Small intestine (tissue), 16 donors: ENCODE measurements at places on chromosomes 11 and 22.
A peak's percentile ranks its signal among the peaks of the same experiment; 100 is the strongest.

DNA sequence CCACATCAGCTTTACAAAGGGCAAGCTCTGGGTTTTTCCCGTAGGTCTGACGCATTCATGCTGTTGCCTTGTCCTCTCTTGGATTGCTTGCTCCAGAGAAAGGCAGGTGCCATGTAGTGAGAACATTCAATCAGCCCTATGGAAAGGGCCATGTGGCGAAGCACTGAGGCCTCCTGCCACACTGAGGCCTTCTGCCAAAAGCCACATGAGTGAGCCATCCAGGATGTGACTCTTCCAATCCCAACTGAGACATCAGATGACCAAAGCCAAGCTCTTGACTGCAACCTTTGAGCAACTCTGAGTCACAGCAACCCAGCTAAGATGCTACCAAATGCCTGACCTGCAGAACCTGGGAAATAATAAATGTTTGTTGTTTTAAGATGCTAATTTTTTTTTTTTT is 9.0 kb upstream of the PANX3 start:
- DNase-seq, result no peak

DNA sequence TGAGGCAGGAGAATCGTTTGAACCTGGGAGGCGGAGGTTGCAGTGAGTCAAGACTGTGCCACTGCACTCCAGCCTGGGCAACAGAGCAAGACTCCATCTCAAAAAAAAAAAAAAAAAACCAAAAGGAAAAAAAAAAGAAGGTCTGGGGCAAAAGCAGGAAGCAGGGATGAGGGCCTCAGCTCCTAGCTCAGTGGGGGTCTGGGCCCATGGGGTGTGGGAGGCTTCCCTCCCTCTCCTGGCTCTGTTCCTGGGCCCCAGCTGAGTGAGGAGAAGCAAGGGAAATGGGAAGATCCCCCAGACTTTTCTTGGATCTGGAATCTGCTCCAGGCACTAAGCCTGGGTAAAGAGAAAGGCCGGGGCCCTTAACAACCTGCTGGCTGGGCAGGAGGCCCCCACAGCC is 8.9 kb downstream of the CHRM1 start:
- DNase-seq, result no peak

GRCh38 chr11:10728789-10729472 is 22.1 kb upstream of the CTR9 start:
- peak; percentile 33 for DNase-seq

- DNase-seq, result no peak
These were observed 358.2 kb downstream of the MN1 start for GRCh38 chr22:27443306-27443705.

GRCh38 chr22:29765905-29766631 is 739 bp downstream of the ZMAT5 start:
- DNase-seq, result peak; percentile 74

GRCh38 chr11:48099916-48100446 is 116.6 kb upstream of the OR4B1 start:
- no peak for DNase-seq

GRCh38 chr11:12182302-12182675 is 71.9 kb downstream of the MICAL2 start:
- no peak for DNase-seq

DNA sequence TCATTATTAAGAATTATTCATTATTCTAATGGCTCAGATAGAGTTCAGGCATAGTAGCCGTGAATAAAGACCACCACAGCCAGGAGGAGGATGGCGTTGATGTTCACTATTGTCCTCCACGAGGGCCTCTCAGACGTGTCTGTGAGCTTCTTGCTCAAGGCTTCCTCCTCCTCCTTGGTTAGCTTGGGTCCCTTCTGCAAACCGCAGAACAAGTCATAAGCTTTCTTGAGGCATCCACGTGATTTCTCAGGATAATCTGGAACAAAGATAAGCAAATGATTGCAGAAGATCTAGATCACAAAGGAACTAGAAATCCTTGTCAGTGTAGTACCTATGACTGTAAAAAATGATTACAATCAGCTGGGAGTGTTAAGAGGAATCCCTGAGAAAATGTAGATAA is 13.6 kb upstream of the RFPL2 start:
- DNase-seq, result no peak

DNA sequence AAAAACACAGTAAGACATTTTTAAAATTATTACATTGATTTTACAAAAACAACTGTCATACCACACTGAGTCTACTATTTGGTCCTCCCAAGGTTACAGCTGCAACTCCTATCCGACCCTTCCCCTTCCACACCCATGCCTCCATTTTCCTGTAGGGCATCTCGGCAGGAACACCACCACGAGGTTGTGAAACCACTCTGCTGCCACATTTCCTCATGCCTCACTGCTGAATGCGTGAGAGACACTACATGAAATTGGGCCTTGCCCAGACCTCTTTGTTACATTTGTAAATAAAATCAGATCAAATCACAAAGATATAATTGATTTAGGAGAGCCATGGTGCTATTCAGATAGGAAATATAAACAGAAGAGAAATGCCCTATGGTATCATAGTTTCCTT is 2.0 kb downstream of the ARHGAP32 start:
- DNase-seq, result no peak

DNA sequence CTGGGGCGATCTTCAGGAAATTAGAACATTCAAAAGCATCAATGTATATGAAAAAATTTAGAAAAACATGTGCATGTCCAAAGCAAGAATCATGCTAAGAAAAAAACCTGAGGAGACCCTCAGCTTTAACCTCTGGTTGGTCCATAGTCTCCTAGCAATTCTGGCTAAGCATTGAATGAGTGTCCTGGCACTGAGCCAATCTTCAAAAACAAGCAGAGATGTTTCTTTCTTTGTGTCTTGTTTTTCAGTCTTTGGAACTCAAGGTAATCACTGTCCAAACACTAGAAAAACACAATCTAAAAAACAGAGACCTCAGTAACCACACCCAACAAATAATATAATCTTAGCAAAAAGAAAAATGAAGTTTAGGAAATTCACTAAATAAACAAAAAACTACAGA is 205.4 kb upstream of the CARD18 start:
- DNase-seq, result no peak

DNA sequence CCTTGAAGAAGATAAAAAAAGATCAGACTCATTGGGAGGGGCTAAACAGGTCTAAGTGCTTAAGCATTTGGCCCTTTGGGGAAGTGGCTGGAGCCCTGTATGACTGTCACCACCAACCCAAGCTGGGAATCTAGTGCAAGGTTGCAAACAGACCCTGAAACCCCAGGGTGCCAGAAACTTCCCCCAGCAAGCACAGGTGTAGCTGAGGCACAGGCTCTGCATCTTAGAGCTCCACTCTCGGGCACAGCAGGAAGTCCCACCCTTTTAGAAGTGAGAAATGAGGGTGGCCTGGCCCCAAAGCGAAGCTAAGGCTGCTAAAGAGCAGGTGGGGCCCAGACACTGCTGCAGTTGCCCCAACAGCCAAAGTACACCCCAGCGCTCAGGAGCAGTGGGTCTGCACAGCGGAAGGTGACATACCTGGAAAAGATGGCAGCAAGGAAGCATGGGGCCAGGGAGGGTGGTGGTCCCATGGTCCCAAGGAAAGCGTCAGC is 5.8 kb upstream of the KDM2A start:
- DNase-seq, result no peak

GRCh38 chr22:41656556-41656955 is 32.1 kb downstream of the SNU13 start:
- DNase-seq, result no peak

- peak; percentile 42 for DNase-seq
These were observed 2.8 kb upstream of the CABP7 start for GRCh38 chr22:29716814-29717545.

DNA sequence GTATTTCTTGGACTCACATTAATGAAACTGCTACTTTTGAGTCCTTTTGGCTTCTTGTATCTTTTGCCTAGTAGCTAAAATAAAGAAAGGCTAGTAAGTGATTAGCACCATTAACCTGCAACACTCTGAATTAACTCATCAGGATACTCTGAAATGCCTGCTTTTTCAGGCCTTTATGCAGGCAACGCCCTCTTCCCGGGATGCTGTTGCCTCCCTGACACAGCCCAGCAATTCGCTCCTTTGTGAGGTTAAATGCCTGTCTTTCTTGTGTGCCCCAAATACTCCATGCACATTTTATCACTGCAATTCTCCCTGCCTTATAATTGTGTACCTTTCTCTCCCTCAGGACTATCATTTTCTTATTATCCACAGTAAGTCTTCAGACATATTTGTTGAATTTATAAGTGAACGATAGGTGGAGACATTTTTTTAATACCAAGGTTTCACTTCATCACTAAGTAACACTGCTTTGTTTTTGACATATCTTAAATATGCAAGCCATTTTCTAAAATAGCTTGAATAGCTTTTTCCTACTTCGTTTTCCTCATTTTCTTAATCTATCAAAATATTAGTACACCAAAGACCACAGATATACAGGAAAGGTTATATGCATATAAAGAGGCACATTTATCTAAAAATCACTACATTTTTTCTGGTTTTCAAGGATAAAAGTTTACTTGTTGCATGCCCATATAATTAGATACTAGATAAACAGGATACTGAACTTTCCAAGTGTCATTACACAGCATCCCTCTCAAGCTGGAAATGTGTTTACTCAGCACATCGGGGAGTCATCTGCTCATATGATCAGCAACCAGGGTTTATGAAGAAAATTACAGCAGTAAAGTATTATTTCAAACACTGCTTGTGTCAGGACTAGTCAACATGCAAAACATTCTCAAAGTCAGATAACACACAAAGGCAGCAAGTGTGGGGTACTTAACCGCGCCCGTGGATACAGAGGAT is 48.5 kb upstream of the DDI1 start:
- DNase-seq, result peak; percentile 16

- DNase-seq, result no peak
These were observed 1380.6 kb upstream of the RAG2 start for GRCh38 chr11:37978647-37979046.

DNA sequence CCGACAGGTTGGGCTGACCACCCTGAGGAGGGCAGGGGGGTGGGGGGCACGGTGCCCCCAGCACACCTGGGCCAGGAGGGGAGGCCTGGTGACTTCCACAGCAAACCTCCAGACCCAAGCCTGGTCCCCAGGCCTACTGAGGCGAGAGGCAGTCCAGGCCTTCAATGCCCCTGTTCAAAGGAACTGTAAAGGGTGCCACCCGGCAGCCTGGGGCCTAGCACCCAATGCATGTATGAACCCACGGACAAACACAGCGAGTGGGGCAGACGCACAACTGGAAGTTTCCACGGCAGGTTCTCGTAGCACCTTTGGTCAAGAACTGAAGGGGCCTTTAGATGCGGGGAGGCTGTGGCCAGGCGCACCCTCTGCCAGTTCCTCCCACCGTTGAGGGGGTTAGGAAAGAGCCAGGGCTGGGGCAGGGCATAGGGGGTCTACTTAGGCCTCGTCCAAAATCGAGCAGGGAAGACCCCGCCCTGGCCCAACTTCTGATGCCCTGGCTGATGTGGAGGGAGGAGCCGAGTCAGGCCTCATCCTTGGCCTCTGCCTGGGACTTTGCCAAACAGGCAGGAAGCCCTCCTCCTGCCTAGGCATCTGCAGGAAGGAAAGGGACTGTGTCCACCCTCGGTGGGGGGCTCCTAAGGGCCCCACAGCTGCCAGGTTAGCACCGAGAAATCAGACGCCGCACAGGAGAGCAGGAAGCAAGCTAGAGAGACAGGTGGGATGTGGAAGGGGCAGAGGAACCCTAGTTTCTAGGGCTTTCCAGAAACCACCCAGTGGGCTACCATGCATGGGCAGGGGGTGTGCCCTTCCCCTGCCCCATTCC is 6.6 kb downstream of the CBX6 start:
- DNase-seq, result no peak

GRCh38 chr11:121163658-121164308 is 62.7 kb downstream of the TECTA start:
- DNase-seq, result no peak

DNA sequence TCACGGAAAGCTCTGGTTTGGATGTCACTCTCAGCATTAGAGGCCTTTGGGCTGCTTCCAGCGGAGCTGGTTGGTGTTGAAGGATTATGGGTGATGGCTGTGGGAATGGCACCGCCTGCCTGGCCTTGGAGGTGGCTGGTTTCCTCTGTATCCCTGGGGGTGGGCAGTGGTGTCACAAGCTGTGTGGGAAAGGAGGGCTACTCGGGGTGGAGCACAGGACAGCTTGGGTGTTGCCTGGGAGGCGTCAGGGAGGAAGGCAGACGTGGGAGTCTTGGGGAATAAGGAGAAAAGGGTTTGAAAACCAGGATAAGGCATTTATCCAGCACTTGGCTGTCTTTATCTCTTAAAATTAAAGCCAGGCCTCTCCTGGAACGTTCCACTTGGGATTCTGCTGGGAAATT is 71.8 kb downstream of the ADAMTS15 start:
- DNase-seq, result no peak

DNA sequence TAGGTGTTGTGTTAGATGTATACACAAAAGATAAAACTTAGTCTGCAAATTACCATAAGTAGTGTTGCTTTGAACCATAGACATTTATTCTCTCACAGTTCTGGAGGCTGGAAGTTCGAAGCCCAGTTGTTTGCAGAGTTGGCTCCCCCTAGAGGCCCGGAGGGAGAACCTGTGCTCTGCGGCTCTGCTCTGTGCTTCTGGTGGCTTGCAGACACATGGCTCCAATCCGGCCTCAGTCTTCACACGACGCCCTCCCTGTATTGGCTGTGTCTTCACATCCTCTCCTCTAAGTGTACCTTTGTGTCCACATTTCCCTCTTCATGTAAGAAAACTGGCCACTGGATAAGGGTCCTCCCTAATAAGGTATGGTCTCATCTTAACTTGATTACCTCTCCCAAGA is 128.4 kb downstream of the OPCML start:
- no peak for DNase-seq

- DNase-seq, result no peak
These were observed 780 bp upstream of the ALDH3B2 start for GRCh38 chr11:67675058-67675747.

DNA sequence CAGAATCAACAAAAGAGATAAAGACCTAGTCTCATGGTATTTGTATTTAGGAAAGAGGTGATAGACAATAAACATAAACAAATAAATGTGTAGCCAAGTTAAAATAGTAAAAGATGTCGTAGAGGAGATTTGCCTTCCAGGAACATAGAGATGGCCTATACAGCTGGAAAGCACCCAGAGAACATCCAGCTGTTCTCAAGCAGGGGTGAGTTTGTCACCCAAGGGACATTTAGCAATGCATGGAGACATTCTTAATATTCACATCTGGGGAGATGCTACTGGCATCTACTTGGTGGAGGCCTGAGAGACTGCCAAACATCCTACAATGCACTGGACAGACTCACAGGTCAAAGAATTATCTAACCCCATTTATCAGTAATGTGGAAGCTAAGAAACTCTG is 88.3 kb downstream of the C11orf87 start:
- no peak for DNase-seq

DNA sequence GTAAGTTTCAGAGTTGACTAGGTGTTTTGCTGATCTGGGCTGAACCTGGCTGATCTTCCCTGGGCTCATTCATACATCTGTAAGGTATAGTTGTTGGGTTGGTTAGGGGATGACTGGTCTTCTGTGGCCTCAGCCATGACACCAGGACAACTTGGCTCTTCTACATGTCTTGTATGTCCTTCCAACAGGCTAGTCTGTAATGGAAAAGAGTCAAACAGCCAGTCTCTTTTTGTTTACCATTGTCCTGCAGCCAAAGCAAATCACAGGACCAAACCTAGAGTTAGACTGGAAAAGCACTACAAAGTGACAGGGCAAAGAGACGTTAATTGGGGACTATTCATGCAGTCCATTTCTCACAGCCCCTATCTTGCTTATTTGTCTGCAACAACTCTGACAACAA is 17.8 kb downstream of the SERPING1 start:
- no peak for DNase-seq
